ENCODE measurements at places on chromosomes 4 and X. TPM values are rescaled to one million over a fixed set of nuclear protein-coding genes. Genes with fewer than 3 reads are reported as not detected.

The S100P gene
- total RNA-seq, result 1.1 TPM

The SPATA4 gene
- 0.20 TPM for total RNA-seq

The SYTL4 gene
- total RNA-seq, result 1.2 TPM

The SH3BP2 gene
- 79.0 TPM for total RNA-seq

The LRCH2 gene
- total RNA-seq, result 29.4 TPM

The TMEM271 gene
- not detected for total RNA-seq

The KIAA1210 gene
- total RNA-seq, result 0.82 TPM

The C4orf36 gene
- 1.6 TPM for total RNA-seq

The TEX28 gene
- total RNA-seq, result not detected

DNA sequence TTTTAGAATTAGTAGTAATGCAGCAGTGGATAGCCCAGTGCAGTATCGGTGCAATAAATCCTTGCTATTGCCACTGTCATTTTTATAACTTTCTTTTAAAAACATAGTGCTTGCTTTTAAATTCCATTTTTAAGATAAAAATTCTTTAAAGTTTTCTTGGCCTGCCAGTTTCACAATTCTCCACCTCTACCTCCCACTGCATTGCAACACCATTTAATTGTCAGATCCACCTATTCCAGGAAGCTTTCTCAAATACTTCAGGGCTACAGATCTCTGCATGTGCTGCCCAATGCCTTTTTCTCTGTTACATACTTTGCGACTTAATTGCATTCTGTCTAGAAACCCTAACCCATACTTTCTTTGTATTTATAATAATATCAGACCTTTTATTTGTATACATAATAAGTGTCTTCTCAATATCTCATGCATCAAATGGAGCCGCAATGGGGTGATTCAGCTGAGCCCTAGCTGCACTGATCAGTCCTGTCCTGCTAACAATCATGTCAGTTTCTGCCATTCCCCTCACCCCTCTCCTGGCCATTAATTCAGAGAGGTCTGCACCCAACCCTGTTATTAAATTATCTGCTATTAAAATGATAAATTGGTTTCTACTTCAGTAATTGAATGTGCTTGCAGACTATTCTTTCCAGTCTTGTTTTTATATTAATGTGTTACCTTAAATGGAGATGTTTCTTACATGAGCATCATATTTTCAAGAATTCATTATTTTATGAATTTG is 193.1 kb downstream of the SLIT2 start:
- H3K27me3 ChIP-seq, result no peaks in the 10 kb centered on the region
- H3K27ac ChIP-seq, result peak overlapping the region; percentile 68
- peaks cover 65% of the 10 kb centered on the region for H3K4me1 ChIP-seq
- H3K4me3 ChIP-seq, result no peak overlapping the region
- DNase-seq, result no peak

DNA sequence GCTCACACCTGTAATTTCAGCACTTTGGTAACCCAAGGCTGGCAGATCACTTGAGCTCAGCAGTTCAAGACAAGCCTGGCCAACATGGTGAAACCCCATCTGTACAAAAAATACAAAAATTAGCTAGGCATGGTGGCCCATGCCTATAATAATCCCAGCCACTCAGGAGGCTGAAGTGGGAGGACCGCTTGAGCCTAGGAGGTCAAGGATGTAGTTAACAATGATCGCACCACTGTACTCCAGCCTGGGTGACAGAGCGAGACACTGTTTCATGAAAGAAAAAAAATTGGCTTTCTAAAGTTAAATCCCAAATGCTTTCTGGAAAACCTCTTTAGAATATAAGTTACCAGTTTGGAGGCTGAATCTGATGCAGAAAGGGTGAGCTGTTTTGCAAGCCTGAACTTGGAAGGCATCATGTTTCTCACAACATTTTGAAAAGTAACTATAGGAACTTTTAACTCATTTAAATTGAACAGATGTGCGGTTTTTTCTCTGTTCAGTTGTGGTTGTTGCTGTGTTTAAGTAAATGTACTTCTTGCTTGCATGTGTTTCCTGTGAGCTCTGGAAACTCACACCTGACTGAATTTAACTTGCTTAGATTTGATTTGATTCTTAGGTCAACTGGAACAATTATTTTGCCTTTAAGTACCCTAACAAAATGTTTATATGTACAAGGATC is 39.8 kb upstream of the TMEM131L start:
- H3K4me1 ChIP-seq, result no peaks in the 10 kb centered on the region
- no peaks in the 10 kb centered on the region for H3K36me3 ChIP-seq
- no peaks in the 10 kb centered on the region for H3K27me3 ChIP-seq
- no peak for DNase-seq
- no peak overlapping the region for H3K4me3 ChIP-seq

DNA sequence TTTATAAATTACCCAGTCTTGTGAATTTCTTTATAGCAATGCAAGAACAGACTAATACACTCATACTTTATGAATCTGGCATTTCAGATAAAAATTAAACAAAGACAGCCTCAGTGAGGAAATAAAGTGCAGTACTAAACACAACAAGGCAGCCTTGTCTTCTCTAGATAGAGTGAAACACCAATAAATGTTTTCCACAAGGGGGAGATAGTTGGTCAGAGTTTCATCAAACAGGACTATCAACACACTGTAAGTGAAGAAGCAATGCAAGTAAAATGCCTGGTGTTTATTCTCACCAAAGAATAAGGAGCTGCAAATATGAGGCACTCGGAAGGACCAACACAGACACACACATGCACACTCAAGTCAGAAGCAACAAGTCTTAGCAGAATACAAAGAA is 62.8 kb downstream of the FAM9B start:
- H3K27me3 ChIP-seq, result no peaks in the 10 kb centered on the region
- H3K27ac ChIP-seq, result no peak overlapping the region
- no peak for DNase-seq

GRCh38 chr4:126582737-126583136 is 1050.0 kb upstream of the INTU start:
- no peaks in the 10 kb centered on the region for H3K4me1 ChIP-seq
- H3K36me3 ChIP-seq, result peaks cover 14% of the 10 kb centered on the region
- peaks cover 3% of the 10 kb centered on the region for H3K27me3 ChIP-seq
- no peak overlapping the region for H3K27ac ChIP-seq

GRCh38 chr4:185142564-185142911 is 528 bp upstream of the SLC25A4 start:
- no peak for DNase-seq
- H3K36me3 ChIP-seq, result peaks cover 9% of the 10 kb centered on the region
- H3K4me3 ChIP-seq, result peak overlapping the region; percentile 79
- H3K27ac ChIP-seq, result peak overlapping the region; percentile 72

DNA sequence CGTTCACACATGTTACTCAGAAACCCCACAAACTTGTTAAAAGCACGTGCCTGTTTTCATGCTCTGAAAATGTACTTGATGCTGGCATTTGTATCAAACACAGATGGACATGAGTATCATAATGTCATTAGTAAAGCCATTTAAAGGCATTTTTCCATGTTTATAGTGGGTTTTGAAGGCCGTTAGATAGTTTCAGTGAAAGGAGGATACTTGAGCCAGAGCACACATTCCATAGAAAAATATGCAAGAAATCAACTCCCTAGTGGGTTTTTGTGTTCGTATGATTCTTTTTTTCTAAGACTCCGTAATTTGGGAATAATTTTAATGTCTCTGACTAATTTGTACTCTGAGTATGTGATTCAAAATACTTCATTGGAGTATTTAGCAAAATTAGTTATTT is 216.2 kb upstream of the BMP3 start:
- no peaks in the 10 kb centered on the region for H3K4me1 ChIP-seq
- peaks cover 10% of the 10 kb centered on the region for H3K27me3 ChIP-seq
- H3K27ac ChIP-seq, result no peak overlapping the region
- no peaks in the 10 kb centered on the region for H3K36me3 ChIP-seq
- H3K4me3 ChIP-seq, result no peak overlapping the region

GRCh38 chr4:101977076-101977475 is 186.5 kb downstream of the BANK1 start:
- H3K27me3 ChIP-seq, result no peaks in the 10 kb centered on the region
- peaks cover 20% of the 10 kb centered on the region for H3K4me1 ChIP-seq
- H3K36me3 ChIP-seq, result peaks cover 2% of the 10 kb centered on the region
- H3K4me3 ChIP-seq, result no peak overlapping the region

GRCh38 chr4:150743564-150744342 is 161.8 kb downstream of the MAB21L2 start:
- no peak overlapping the region for H3K4me3 ChIP-seq
- no peak for DNase-seq
- peaks cover 23% of the 10 kb centered on the region for H3K36me3 ChIP-seq
- no peaks in the 10 kb centered on the region for H3K27me3 ChIP-seq
- peak overlapping the region; percentile 86 for H3K27ac ChIP-seq

- peaks cover 9% of the 10 kb centered on the region for H3K36me3 ChIP-seq
- DNase-seq, result no peak
- no peaks in the 10 kb centered on the region for H3K27me3 ChIP-seq
- no peak overlapping the region for H3K27ac ChIP-seq
- H3K4me1 ChIP-seq, result peaks cover 14% of the 10 kb centered on the region
Measured at GRCh38 chr4:159137176-159137575, 34.3 kb downstream of the RAPGEF2 start.

DNA sequence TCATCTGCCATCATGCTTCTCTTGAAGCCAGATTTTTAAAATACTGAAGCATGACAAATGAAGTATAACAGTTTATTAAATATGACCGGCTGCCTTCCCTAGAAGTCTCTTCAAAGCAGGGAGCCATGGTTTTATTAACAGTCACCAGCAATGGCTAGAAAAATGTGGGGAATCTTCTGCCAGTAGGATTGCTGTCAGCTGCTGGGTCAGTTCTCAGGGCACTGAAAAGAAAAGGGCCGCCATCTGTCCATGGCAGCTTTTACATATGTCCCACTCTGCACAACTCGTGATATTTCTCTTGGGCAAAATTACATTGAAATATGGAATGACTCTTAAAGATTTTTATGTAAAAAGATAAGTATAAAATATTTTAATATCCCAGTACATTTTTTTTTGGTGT is 2.8 kb downstream of the CCNG2 start:
- peaks cover 4% of the 10 kb centered on the region for H3K27me3 ChIP-seq
- peaks cover 29% of the 10 kb centered on the region for H3K36me3 ChIP-seq
- H3K4me1 ChIP-seq, result peaks cover 54% of the 10 kb centered on the region

- no peaks in the 10 kb centered on the region for H3K36me3 ChIP-seq
- DNase-seq, result no peak
- no peaks in the 10 kb centered on the region for H3K4me1 ChIP-seq
- H3K4me3 ChIP-seq, result no peak overlapping the region
- H3K27me3 ChIP-seq, result peaks cover 54% of the 10 kb centered on the region
- no peak overlapping the region for H3K27ac ChIP-seq
Measured at GRCh38 chr4:122000849-122001248, 49.0 kb upstream of the TRPC3 start.
